Colonic mucosa (tissue), 4 donors: ENCODE measurements at places on chromosomes 7 and 10.

DNA sequence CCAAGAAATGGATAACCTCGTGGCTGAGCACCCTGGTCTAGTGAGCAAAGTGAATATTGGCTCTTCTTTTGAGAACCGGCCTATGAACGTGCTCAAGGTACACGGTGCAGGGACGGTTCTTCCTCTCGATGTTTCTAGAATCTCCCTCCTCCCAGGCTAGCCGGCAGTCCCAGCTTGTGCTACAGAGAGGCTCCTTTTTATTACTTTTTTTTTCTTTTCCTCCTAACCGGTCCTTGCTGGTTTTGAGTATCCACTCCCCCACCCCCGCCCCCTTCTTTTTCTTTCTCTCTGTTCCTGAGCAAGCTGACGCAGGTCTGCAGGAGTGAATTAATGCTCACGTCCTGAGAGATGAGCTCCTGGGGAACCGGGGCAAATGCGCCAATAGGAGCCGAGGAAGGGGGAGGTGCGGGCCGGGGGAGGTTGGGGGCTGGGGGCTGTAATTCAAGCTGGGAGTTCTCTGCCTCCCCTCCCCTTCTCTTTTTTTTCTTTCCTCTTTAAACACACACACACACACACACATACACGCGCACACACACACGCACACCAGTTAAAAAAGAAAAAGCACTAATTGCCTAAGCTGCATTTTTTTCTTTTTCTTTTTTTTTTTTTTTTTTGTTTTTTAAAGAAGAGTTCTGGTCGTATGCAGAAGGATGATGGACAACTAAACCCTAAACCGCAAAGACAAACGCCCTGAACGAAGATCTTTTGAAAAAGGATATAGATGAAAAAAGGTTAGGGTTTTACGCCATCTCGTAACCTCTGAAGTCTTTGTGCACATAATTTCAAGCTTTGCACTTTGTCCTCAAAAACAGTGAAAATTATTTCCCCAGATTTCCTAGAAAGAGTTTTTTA lies 6.6 kb downstream of the CPA2 start:
- DNase-seq: peak; percentile 23

DNA sequence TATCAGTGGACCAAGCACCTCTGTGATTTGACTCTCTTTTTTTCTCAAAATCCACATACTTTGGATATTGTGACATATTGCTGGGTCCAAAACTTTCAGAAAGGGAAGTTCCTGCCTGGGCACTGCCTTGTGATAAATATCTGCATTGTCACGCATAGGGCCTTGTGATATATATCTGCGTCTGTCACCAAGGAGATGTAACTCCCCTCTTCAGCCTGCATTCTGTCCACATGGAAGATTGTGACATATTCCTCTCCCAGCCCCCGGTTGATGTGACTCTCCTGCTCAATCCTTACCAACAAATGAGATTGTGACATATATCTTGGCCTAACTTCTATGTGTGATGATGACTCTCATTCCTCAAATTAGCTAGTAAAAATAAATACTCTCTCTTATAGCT lies 25.4 kb upstream of the ZNF107 start:
- no peak for DNase-seq

DNA sequence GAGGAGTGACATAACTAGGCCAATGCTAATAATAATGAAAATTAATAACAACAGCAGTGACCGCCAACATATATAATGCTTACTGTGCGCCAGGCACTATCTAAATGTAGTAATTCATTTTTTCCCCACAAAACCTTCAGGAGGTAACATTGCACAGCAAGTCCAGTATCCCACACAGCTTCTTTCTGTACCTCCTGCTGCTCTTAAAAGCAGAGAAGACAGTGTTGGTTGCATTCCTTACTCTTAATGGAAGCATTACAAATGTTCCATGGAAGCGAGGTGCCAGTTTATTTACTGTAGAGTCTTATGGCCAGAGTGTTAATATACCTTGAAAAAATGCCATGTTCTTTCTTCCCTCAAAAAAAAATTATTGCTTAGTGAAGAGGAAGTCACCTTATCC lies 168.2 kb downstream of the LRRC4 start:
- no peak for DNase-seq

DNA sequence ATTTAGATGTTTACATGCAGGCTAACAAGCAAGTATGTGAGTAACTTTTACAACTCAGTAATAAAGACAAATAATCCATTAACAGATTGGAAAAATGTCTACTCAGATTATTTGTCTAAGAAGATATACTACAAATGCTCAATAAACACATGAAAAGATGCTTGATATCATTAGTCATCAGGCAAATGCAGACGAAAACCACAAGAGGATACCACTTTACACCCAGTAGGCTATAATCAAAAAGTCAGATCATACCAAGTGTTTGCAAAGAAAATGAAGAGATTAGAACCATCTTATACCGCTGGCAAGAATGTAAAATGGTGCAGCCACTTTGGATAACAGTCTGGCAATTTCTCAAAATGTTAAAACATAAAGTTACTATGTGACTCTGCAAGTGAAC lies 84.1 kb downstream of the MALSU1 start:
- DNase-seq: no peak

DNA sequence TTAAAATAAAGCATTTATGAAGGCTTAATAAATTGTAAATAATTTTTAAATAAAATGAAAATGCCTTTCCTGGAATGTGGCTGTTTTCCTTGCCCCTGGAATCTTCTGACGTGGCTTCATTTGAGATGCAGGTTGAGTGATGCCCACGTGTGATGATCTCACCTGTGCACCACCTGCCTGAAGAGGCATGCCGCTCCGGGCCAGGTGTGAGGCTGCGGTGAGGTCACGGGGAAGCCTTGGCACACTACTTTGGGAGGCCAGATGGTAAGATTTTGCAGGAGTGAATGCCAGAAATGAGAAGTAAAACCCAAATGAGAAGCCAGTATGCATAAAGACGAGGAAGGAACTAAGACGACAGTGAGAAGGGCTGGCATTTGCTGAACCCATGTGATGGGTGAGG lies 36.2 kb downstream of the GOT1 start:
- no peak for DNase-seq

DNA sequence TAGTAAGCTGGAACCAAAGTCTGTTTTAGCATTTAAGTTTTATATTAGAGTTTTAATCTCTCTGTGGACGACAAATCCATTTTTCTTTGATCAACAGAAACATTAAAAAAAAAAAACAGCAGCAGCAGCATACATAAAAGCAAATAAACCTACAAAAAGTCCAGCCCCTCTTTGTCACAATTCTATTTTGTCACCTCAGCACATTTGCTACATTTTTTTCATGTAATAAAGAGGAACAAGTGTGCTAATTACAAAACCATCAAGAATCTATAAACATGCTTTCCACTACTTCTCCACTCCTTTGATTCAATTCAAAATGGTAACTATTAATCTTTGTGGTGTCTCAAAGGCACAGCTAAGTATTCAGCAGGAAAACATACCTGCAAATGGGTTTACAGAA lies 259.8 kb upstream of the GNAI1 start:
- DNase-seq: no peak

GRCh38 chr7:2432910-2433712 lies 29.7 kb downstream of the CHST12 start:
- no peak for DNase-seq

GRCh38 chr10:12180221-12180974 lies 15.3 kb downstream of the NUDT5 start:
- DNase-seq: no peak

DNA sequence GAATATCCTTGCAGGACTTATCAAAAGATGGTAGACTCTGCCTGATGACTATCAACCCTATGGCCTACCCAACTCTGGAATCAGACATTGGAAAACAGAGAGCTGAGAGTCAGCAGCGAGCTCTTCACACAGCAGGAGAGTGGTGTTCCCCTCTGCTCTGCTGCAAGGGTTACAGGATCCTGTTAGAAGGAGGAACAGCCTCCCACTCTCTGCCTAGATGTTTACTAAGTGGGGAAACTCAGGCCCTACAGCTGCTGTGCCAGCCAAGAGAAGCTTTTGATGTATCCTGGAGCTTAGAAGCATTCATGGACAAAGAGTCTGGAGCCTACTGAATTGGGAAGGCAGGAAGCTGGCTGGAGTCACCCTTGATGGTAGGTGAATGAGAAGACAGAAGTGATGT lies 104.6 kb downstream of the ABLIM1 start:
- no peak for DNase-seq

DNA sequence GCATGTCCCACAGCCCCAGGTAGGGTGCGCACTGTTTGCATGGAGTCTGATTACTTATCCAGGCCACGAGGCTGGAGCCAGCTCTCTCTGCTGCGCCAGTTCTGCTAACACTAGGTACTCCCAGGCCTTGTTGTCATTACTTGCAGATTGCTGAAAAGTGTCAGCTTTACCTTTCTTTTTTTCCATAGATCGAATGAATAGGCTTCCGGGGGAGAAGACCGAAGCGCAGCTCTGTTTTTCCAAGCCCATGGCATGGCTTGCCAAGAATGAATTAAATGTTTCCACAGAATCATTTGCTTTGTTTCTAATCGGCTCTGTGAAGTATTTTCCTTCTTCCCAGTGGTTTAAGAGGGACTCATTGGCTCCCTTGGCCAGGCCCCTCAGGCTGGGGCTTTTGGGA lies 285.8 kb downstream of the BMPER start:
- DNase-seq: no peak

DNA sequence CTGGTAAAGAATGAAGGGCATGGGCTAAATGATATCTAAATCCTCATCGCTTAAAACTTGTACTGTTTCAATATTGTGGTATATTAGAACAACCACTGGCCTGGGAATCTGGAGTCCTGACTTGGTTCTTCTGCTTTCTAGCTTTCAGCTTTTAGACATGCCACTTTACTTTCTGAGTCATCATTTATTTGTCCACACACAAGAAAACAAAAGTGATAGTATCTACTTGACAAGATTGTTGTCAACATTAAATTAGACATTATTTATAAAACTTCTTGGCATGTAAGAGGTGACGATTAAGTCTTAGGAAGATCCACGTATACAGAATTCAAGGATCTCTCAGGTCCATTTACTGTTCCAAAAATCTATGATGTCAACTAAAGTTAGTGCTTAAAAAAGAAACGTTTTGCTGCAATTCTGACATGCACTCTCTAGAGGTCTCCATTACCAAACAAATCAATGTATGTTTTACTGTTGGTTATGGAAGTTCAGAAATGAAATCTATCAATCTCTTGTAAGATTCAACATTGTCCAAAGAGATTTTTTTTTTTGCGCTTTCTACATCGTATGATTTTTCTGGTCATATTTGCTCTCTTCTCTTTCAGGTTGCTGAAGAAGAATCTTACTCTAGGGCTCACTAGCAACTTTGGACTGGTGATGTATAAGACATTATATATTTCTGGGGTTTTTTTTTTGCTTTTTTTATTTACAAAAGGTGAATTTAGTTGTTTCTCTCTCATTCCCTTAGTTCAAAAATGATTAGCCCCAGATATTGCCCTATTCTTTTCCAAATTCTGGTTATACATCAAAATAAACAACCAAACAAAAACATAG lies 53.6 kb upstream of the DYNC1I1 start:
- DNase-seq: no peak

DNA sequence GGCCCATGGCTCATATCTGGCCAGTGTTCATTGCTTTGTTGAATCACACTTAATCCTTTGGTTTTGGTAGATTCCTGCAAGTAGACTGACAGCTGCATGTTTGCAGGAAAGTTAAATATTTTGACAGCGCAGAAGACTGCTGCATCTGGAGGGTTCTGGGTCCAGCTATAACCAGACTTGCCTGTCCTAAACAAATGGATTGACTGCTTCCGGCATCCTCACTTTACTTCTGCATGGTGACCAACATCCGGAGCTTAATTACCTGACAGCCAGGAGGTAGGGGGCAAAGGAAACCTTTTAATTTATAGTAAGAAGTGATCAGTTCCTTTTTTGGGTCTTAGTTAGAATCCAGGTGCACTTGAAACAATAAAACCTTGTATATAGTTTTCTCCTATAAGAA lies 263.3 kb downstream of the SNX10 start:
- DNase-seq: no peak

DNA sequence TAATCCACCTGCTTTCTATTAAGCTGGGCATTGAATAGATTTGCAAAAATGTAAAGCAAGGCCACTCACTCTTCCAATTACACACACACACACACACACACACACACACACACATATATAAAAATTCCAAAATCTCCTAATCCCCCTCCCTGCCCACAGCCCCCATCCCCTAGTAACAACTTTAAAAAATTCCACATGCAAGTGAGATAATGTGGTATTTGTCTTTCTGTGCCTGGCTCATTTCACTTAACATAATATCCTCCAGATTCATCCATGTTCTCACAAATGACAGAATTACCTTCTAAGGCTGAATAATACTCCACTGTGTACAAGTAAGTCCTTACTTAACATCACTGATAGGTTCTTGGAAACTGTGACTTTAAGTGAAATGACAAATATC lies 24.2 kb downstream of the SH2D4B start:
- no peak for DNase-seq

DNA sequence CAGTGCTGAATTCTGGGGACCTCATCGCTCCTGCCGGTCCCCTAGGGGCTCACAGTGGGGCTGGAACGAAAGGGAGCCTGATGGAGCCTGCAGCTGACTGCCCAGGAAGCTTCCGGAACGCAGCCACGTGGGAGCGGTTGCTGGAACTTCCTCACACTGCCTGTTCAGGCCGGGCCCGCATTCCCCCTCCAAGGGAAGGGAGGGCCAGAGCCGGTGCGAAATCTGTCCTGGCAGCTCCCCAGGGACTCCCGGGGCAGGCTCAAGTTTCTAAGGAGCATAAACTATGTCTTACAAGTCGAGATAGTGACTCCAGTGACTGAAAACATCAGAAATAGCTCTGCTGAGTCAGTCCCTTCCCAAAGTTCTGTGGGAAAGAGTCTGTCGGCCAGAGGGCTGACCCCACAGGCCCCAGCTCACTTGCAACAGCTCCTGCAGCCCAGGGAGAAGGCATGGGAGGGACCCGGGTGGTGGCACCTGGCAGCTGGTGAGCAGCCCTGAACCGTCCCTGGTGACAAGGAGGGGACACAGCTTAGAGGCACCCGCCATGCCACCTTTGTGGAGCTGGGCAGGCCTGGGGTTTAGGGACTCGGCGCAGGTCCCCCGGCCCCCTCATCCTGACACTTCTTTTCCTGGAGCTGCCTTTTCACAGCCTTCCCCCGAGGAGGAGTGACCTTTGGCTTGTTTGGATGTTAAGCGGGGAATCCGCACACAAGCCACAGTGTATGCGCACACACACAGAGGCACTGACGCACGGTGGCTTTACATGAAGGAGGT lies 47.6 kb downstream of the PDGFA start:
- DNase-seq: no peak

GRCh38 chr7:150829426-150829825 lies 22.9 kb upstream of the AOC1 start:
- no peak for DNase-seq

DNA sequence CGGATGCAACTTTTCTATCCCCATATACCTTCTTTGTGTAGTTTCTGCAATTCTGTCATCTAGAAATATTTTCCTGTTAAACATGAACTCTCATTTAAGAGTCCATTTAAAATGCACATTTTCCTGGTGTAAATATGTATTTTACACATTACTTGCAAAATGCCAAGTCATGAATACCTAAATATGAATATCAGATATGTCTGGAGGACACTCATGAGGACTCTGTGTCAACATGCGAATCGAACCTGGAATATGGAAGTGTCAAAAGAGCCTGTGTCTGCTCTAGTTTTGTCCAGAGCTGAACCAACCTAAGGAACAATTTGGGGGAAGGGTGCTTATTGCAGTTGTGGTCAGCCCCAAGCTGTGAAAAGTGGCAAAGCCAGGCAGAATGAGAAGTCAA lies 163.7 kb upstream of the CELF2 start:
- no peak for DNase-seq

GRCh38 chr7:44959433-44959951 lies 19.3 kb downstream of the MYO1G start:
- no peak for DNase-seq
